ENCODE measurements at places on chromosomes 12 and 14.
A peak's percentile ranks its signal among the peaks of the same experiment; 100 is the strongest.

DNA sequence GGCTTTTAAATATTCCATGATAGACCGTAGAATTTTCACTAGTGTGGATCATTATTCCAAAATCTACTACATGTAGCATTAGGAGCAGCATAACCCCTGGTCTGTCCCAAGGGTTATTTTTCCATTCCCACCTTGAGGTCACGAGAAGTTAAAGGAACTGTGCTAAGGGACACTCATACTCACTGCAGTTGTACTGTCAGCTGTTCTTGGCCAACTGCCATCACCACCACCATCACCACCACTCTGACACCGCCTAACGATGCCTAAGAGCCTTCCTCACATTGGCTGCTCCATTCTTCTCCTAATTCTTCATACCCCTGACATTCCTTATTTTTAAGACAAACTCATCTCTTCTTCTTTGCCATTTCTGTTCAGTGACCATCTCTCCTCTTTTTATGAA lies 13.4 kb upstream of the PTGDR start:
- DNase-seq, result no peak

DNA sequence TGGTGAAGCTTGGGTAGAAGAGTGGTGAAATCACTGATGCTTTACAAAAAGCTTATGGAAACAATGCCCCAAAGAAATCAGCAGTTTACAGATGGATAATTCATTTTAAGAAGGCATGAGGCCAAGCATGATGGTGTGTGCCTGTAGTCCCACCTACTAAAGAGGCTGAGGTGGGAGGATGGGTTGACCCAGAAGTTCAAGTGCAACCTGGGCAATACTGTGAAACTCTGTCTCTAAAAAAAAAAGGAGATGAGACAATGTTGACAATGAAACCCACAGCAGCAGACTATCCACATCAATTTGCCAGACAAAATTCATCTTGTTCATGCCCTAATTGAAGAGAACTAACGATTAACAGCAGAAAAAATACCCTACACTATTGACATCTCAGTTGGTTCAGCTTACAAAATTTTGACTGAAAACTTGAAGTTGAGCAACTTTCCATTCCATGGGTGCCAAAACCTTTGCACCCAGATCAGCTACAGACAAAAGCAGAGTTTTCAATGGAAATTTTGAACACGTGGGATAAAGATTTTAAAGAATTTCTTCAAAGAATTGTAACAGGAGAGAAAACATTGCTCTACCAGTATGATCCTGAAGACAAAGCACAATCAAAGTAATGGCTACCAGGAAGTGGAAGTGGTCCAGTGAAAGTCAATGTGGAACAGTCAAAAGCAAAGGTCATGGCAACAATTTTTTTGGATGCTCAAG lies 26.7 kb downstream of the BTG1 start:
- no peak for DNase-seq

GRCh38 chr12:56753566-56753965 lies 1.4 kb upstream of the PRIM1 start:
- DNase-seq, result no peak

DNA sequence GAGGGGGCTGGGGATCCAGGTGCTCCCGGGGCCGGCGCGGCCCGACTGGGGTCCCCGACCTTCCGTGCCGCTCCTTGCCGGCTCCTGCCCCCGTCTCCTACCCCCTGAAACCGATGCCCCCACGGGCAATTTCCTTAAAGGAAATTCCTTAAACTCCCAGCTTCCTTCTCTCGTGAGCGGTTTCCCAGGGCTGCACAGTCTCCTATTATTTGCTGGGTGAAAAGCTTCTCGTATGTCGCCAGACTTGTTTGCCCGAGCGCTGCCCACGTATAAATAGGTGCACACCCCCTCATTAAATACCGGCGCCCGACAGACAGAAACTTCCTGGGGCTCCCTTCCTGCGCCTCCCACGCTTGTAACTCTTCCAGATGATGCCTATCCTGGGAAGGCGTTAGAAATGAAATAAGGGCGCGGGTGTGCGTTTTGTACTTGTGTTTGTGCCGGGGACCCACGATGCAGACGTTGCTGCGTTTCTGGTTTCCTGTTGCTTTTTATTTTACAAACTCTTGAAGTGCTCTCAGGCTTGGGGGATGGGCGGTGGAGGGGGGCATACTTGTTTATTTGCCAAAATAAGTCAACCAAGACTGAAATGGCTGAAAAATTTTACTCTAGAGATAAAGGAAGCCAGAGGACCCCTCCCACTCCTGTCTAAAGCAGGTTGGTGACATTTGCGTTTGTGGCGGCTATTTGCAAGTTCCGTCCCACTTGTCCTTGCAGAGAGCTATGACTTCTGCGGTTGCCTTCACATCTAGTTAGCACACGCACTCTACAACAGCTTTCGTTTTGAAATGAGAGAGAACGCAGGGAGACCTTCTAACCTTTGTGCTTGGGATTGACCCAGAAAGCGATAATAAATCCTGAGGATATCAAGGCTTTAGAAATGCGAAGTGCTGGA lies 1.0 kb downstream of the HIP1R start:
- peak; percentile 11 for DNase-seq

- no peak for DNase-seq
These were observed 183.0 kb downstream of the SLC15A5 start for GRCh38 chr12:16094437-16094836.

DNA sequence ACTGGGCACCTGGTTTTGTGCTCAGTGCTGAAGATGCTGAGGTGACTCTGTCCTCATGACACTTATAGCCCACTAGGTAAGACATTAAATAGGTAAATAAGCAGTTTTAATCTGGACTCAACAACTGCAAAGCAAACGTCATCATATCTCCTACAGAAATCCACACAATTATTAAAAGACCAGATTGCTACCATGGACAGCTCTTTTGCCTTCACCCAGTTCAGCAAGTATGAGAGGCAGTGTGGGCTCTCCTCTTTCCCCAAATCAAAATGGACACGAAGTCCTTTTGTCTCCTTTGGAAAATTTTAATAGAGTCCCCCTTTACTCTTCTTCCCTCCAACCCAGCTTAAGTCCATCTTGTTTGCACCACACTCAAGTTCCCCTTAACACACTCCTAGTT lies 171.1 kb downstream of the RPAP3 start:
- DNase-seq, result no peak

- no peak for DNase-seq
These were observed 89.3 kb downstream of the EPS8 start for GRCh38 chr12:15699886-15700285.

DNA sequence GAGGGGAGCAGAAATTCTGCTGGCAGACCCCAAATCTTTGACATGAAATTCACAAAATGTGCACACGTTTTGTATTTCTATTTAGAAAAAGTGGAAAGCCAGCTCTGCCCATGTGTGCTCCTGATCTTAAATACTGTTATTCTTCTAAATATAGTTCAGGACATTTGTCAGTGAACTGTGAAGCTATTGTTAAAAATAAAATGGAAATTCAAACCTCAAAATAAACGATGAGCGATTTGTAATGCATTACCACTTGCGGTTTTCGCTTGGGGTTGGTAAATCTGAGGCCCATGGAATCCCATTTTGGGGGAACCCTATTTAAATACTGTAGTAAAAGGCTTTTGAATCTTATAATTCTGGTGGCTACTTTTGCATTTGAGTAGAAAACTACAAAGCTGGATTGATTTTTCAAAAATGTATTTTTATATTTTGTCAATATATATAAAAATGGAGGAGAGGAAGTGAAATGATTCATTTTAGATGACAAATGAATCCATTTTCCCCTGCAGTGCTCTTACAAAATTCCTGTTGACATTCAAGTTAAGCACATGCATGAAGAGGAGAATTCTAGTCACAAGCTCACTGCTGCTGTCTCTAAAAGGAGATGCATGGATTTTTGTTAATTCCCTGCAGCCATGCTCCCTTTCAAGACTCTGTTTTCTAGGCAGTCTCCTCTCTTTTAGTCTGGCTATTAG lies 47.1 kb downstream of the FLRT2 start:
- DNase-seq, result no peak

GRCh38 chr14:89357655-89358297 lies 59.3 kb downstream of the FOXN3 start:
- DNase-seq, result no peak

GRCh38 chr12:92784797-92785562 lies 82.2 kb downstream of the PLEKHG7 start:
- no peak for DNase-seq

DNA sequence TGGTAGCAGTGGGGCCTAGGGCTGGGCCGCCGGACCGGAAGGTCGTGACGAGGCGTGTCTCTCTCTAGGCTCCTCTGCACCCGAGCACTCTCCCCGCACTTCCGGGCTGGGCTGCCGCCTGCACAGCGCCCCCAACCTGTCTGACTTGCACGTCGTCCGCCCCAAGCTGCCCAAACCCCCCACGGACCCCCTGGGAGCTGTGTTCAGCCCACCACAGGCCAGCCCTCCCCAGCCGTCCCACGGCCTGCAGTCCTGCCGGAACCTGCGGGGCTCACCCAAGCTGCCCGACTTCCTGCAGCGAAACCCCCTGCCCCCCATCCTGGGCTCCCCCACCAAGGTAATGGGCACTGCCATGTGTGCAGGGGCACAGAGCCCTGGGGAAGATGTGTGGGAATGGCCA lies 13.3 kb upstream of the PUS1 start:
- no peak for DNase-seq

- DNase-seq, result no peak
These were observed 759.0 kb downstream of the AACS start for GRCh38 chr12:125824276-125824675.

GRCh38 chr12:56361487-56362129 lies 1.0 kb downstream of the APOF start:
- DNase-seq, result no peak

- no peak for DNase-seq
These were observed 176.9 kb upstream of the HIF1A start for GRCh38 chr14:61518403-61518802.

GRCh38 chr14:93073358-93073707 lies 42.4 kb downstream of the ITPK1 start:
- no peak for DNase-seq

GRCh38 chr12:24979976-24980730 lies 31.3 kb upstream of the BCAT1 start:
- DNase-seq, result no peak

DNA sequence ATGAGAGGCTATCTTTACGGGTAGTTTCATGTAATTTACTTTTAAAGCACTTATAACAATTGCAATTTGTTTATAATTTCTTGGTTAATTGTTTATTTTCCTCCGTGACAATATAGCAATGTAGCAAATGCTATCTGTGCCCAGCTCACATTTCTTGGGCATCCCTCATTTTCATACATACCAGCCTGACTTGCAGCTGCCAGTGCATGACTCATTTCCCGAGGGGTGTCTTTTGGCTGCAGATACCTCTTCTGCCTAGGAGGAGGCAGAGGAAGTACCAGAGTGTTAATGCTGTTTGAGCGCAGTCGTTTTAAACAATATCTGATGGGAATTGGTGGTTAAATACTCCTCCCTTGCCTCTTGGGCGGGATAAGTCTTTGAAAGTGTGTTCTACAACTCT lies 104.2 kb upstream of the ABCD2 start:
- DNase-seq, result no peak

DNA sequence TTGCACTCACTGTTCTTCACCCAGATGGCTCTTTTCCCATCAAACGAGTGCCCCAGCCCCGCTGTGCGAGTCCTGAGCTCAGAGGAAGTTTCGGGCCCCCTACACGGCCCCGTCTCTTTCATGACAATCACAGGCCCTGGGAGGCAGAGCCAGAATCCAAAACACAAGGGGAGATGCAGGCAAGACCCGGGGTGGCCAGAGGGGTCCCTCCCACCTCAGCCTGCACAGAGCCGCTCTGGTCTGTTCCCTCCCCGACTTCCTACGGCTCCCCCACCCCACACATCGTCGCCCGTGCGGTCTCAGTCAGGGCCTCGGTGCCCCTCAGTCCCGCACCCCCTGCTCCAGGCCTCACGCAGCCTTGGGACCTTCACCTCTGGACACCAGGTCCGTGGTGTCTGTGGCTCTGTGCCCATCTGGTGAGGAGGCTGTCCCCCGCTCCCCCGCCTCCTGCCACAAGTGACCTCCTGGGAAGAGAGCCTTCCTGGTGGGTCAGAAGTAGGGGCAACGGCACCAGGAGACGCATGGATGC lies 8.9 kb downstream of the GPR132 start:
- DNase-seq, result no peak

DNA sequence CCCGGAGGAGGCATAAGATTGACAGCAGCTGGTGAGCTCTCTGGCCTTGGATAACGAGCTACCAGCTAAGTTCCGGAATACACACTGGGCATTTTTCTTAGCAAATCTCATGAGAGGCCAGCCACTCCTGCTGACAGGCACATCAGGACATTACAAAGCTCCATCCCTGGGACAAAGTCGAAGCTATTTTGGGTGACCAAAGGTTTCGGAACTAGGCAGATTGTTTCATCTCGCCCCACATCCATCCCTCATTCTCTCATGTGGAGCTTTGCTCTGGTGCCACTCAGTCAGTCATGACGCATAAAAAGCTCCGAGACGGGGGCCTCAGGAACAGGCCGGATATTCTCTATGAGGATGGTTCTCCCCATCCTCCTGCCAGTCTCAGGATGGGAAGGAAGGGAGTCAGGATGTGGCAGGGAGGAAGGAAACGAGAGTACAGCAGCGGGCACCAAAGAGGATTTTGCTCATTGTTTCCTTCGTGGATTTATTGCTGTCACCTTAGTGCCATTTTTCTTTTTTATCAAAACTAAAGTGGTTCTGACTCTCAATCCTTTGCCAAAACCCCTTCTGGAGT lies 253.1 kb upstream of the FKBP4 start:
- DNase-seq, result no peak

GRCh38 chr14:57380935-57381334 lies 9.5 kb upstream of the NAA30 start:
- no peak for DNase-seq

DNA sequence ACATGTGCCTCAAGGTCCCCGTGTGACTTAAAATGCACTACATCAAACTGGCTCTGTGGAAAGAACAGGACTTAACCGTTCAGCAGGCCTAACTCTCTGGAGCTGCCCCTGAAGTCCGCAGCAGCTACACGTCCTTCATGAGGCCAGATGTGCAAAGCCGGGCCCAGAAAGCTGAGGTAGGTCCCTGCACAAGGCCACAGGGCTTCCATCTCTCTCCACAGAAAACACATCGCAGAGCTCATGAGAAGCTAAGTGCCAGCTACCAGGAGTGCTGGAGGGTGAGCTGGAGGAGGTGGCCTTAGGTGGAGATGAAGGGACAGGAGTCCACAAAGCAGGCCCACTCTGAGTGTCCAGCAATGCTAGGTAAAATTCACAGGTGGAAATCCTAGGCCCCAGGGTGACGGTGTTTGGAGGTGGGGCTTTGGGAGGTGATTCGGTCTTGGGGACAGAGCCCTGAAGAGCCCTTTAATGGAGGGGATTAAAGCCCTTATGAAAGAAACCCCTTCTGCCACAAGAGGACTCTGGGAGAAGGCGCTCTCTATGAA lies 52.4 kb downstream of the VCPKMT start:
- DNase-seq, result no peak

DNA sequence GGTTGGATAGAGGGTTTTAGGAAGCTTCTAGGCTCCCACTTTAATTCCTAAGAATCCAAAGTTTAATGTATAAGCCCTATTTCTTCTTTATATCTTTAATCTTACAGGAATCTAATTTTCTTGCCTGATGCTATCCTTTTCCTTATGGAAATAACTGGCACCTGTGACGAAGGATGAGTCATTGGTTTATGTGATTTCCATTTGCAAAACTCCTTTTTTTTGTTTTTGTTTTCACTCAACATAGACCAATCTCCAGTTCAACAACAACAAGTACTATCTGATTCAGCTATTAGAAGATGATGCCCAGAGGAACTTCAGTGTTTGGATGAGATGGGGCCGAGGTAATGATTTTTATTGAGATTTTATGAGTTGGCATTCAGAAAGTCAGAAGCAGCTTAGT lies 6.8 kb downstream of the PARP2 start:
- no peak for DNase-seq

GRCh38 chr14:20772650-20773049 lies 4.4 kb downstream of the EDDM3B start:
- DNase-seq, result no peak

- peak; percentile 14 for DNase-seq
These were observed 94.8 kb downstream of the LRP6 start for GRCh38 chr12:12171991-12172511.
